ENCODE measurements at places on chromosomes 2 and 18.

GRCh38 chr2:14927021-14927564, 294.6 kb downstream of the LRATD1 start:
- no peak for DNase-seq

- DNase-seq: no peak
Observed at GRCh38 chr2:228059735-228060134, 121.8 kb downstream of the SPHKAP start.

GRCh38 chr2:112634153-112634873, 11.4 kb upstream of the SLC20A1 start:
- no peak for DNase-seq

GRCh38 chr2:44934983-44935728, 6.3 kb upstream of the SIX3 start:
- DNase-seq: peak; percentile 23

GRCh38 chr18:50734342-50734741, 85.5 kb downstream of the MRO start:
- no peak for DNase-seq

- DNase-seq: peak; percentile 88
Observed at GRCh38 chr2:45191976-45192375, 182.7 kb upstream of the SIX2 start.

DNA sequence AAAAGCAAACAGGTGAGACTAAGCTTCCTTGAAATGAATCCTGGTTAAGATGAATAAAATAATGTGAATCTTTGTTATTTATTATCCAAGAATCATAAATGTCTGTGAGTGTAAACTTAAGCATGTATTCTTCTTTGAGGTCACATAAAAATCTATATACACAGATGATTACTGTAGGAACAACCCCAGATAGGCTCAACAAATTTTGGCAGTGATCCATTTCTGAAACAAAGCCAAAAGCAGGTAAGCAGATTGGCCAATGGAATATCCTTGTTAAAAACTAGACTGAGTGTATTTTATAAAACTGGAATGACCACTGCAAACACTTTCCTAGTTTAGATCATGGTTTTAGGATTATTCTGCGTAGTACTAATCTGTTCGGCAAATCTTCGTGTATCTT, 11.3 kb downstream of the SCYGR5 start:
- DNase-seq: no peak

DNA sequence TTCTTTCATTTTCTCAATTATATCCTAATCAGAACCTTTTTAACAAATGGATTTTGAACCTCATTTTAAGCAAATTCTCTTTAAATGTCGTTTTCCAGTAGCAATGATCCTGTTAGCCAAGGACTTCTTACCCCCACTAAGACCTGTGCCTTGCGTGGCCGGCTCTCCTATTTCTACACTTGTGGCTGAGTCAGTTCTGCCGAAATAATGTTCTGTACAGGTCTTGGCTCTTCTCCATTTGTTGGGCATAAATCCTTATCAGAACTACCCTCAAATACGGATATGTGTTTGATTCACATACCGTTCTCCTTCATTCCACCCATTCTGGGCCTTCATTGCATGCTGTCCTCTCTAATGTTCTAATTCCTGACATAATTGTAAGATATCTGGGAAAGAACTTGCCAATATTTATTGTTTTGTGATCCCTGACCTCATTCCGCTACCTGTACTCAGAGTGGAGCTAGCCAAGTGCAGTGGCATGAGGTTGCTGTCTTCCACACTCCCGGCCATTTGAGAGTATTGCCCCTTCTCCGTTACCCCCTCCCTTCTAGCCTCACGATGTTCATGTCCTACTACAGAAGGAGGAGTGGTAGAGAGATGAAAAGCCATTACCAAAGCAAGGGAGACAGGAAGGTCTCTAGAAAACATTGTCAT, 78.7 kb downstream of the MYOM1 start:
- no peak for DNase-seq

GRCh38 chr2:24463271-24463670, 27.8 kb upstream of the NCOA1 start:
- peak; percentile 57 for DNase-seq

DNA sequence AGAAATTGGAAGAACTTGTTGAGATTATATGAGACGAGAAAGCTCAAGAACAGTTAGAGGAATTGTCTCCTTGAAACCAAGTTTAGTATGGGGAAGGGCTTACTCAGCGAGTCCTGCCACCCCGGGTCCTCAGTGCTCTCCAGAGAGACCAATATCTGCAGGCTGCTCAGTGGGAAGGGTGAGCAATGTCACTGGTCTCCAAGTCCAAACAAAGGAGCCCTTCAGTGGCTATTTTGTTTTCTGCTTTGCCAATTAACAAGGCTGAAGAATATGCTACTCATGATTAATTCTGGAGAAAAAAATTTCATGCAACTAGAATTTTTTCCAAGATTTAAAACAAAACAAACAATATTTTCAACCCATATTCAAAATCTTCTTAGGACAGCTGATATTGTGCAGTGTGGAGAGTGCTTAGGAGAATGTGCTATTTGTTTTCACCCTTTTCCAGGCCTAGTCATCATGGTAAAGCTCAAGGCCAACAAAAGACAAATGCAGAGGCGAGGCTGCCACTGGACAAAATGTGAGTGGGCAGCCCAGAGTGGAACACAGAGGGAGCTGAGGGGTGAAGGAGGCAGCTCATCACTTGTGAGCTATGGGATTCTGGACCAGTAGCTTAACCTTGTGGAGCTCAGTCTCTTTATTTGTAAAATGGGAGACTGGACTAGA, 83.8 kb upstream of the TMEM17 start:
- DNase-seq: no peak

DNA sequence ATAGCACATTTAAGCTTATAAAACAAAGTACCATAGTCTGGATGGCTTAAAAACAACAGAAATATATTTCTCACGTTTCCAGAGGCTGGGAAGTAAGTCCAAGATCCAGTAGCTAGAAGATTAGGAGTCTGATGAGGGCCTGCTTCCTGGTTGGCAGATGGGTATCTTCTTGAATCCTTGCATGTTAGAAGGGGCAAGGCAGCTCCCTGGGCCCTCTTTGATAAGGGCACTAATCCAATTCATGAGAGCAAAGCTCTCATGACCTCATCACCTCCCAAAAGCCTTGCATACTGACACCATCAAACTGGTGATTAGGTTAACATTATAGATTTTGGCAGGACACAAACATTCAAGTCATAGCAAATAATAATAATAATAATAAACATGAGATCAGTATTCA, 146.4 kb downstream of the CCDC102B start:
- DNase-seq: no peak

DNA sequence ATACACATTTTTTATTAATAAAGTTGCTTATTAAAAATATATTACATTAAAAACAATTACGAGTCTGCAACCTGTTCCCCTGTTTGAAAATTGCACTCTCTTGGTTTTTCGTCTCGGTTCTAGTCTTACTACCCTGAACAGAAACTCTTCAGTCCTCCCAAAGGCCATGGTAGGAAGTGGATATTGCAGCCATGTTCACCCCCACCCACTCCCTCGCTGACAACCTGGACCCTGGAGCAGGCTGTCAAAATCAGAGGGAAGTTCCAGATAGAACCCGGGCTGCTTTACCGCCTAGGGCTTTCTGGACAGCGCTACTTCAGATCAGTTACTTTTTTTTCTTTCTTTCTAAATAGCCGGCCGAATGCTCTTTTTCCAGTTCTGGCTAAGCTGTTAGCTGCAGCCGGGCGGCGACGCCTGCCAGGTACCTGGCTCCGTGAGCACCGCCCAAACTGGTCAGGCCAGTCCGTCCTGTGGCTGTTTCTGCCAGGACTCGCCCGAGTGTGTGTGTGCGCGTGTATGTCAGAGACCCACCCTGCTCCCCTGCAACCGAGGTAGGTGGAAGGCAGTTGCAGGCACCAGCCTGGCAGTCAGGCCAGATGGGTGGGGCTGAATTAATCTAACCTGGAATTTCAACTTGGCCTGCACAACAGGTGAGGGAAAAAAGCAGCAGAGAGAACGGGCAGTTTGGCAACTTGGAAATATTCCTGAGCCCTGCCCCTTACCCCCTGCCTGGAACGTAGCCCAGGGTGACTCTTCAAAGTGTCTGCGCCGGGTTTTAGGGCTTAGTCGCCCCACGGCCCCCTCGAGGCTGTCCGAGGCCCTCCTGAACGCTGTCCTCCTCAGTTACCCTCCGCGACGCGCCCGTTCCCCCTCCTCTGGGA, 1.1 kb upstream of the TET3 start:
- DNase-seq: no peak

DNA sequence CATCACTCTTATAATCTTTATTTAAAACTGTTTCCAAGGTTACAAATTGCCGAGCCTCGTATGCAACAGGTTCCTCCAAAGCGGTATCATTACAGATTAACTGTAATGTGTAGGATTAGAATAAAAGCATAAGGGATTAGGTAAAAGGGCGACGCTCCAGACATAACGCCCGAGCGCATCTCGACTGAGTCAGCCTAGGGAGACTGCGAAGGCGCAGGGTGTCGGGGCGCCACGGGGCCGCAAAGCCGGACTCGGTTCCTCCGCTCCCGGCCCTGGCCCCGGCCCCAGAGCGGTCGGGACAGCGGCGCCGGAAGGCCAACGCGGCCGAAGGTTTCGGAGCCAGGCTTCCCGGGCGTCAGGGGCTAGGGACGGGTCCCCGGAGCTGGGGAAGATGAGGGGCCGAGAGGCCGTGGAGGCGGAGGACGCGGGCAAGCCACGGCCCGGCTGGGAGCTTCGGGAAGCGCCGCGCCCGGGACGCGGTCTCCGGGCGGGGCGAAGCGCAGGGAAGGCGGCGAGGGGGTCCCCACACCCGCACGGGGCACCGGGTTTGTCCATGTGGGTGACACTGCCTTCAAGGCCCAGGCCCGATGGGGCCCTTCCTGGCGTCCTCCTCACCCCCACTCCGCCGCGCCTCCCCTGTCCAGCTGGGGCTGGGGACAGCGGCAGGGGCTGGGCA, 12.9 kb upstream of the SIX3 start:
- DNase-seq: no peak

- DNase-seq: peak; percentile 70
Observed at GRCh38 chr2:119407430-119408220, 24.0 kb upstream of the TMEM37 start.

DNA sequence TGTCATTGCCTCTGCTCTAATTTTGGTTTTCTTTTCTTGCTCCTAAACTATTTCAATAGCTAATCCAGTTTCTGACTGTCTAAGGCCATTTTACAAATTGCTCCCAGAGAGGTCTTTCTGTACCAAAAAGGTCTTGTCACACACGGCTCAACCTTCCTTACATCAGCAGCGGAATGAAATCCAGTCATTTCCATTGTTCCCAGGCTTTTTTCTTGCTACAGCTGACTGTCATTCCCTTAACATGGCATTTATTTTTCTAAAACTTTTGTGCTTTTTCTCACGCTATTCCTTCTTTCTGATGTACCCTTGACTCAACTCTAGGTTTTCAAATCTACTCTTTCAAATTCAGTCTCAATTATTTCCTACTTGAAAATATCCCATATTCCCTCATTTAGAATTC, 24.3 kb downstream of the FAM171B start:
- no peak for DNase-seq

GRCh38 chr2:33372940-33373553, 103.4 kb upstream of the RASGRP3 start:
- peak; percentile 24 for DNase-seq
